Endodermal cell (in vitro differentiated cells): ENCODE measurements at places on chromosomes 16 and 17. TPM values are rescaled to one million over a fixed set of nuclear protein-coding genes. Genes with fewer than 3 reads are reported as not detected.

Gene CHRNB1
- total RNA-seq = 8.7 and 10.3 TPM in 2 replicates

DNA sequence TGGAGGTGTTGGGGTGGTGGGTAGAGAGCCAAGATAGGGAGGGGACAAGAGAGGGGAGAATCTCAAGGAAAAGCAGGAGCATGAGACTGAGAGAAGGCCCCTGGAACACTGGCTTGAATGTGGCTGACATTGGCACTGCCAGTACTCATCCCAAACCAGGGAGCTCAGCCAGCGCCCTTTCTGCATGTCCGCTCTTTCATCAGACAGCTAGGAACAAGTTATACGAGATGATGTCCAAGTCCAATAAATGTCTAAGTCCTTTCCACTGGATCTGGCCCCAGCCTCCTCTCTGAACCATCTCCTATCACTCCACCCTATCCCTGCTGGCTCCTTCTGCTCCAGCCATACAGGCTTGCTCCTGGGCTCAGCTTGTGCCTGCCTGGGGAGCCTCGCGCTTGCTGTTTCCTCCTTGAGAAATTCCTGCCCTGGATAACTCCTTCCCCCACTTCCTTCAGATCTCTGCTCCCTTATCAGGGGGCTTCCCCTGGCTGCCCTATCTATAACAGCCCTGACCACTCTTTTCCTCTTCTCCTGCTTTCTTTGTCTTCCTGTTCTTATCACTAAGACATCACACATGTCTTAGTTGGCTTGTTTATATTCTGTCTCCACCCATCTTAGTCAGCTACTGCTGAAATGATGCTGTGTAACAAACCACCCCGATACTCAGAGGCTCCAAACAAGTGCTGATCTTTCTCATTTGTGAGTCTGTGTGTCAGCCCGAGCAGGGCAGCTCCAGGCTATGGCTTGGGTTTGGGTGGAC is 37.1 kb upstream of the MEOX1 start:
- peak overlapping the region; percentile 0 for H3K4me3 ChIP-seq
- no peak for DNase-seq

Gene LITAF
- total RNA-seq = 34.6 and 36.6 TPM in 2 replicates

Gene PPP1R1B
- 2.1 and 2.3 TPM in 2 replicates for total RNA-seq

Gene PYDC1
- total RNA-seq = 0.84 TPM in 1 of 3 replicates, not detected in the others

- peaks cover 17% of the 10 kb centered on the region for H3K4me1 ChIP-seq
- DNase-seq = no peak
- H3K27ac ChIP-seq = no peak overlapping the region
- H3K27me3 ChIP-seq = no peaks in the 10 kb centered on the region
- H3K36me3 ChIP-seq = no peaks in the 10 kb centered on the region
Measured at GRCh38 chr17:13925579-13925978, 143.7 kb upstream of the COX10 start.

Gene CA7
- total RNA-seq = 0.61 TPM in 1 of 3 replicates, not detected in the others

GRCh38 chr17:50423553-50424159 is 2.4 kb upstream of the ACSF2 start:
- H3K27me3 ChIP-seq = no peaks in the 10 kb centered on the region
- H3K36me3 ChIP-seq = no peaks in the 10 kb centered on the region
- no peak overlapping the region for H3K4me3 ChIP-seq
- no peak for DNase-seq

GRCh38 chr16:58499615-58500351 is at the start of gene NDRG4:
TSS of gene NDRG4 (plus strand) at chr16:58500143. CDS start at chr16:58500249, 106 bp downstream.
- peak; percentile 96 for DNase-seq
- peak within 1 kb of the TSS; percentile 82 for H3K27ac ChIP-seq
- peak within 1 kb of the TSS; percentile 74 for H3K4me3 ChIP-seq
- H3K4me1 ChIP-seq = peaks cover 12% of the 10 kb centered on the region
- H3K27me3 ChIP-seq = no peaks in the 10 kb centered on the region
- peaks cover 20% of the 10 kb centered on the region for H3K36me3 ChIP-seq

DNA sequence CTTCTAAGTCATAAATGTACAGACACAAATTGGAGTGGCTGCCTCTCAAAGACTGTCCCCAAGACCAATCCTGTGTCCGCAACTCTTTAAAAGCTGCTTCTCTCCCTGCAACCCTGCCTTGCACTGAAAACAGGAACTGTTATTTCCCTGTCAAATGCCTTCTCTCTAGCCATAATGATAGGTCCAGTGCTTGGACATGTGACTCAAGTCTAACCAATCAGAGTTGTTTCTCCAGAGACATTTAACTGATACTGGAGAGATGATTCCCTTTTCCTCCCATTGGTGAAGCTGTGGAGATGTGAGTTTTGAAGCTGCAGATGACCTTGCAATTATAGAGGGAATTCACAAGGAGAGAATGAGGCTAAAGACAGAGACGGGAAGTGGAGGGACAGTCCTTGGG is 253.3 kb upstream of the CDH5 start:
- no peaks in the 10 kb centered on the region for H3K36me3 ChIP-seq
- peaks cover 2% of the 10 kb centered on the region for H3K4me1 ChIP-seq
- no peaks in the 10 kb centered on the region for H3K27me3 ChIP-seq

Gene GP2
- not detected in 3 replicates for total RNA-seq

Gene TUBB3
- total RNA-seq = 140 and 169 TPM in 2 replicates

GRCh38 chr17:34589120-34589965 is 10.0 kb downstream of the TMEM132E start:
- H3K4me1 ChIP-seq = no peaks in the 10 kb centered on the region
- no peak for DNase-seq
- no peaks in the 10 kb centered on the region for H3K36me3 ChIP-seq
- peaks cover 83% of the 10 kb centered on the region for H3K27me3 ChIP-seq

Gene CD300LF
- not detected in 3 replicates for total RNA-seq

GRCh38 chr16:16075488-16076422 is 126.3 kb downstream of the ABCC1 start:
- H3K27ac ChIP-seq = no peak overlapping the region
- no peak for DNase-seq

GRCh38 chr16:83070416-83071209 is 443.8 kb downstream of the CDH13 start:
- no peaks in the 10 kb centered on the region for H3K4me1 ChIP-seq
- H3K27me3 ChIP-seq = no peaks in the 10 kb centered on the region
- no peaks in the 10 kb centered on the region for H3K36me3 ChIP-seq
- H3K27ac ChIP-seq = no peak overlapping the region
- no peak overlapping the region for H3K4me3 ChIP-seq

DNA sequence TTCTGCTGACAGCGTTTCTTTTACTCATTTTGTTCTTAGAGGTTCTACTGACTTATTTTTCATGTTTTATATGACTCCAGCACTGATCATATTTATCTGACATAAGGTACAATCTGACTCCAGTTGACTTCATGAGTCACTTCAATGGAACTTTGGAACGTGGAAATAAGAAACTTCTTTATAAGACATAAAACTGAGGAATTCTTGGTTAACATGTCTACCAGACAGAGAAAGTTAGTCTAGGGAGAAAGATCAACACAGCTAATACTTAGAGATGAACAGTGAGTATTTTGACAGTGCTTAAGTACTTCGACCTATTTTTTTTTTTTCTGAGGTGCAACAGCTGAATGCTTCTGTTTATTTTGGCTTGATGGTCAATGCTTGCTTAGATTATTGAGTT is 679.5 kb downstream of the KCNJ2 start:
- no peak overlapping the region for H3K27ac ChIP-seq
- H3K36me3 ChIP-seq = no peaks in the 10 kb centered on the region
- H3K4me1 ChIP-seq = no peaks in the 10 kb centered on the region
- no peak for DNase-seq
- H3K27me3 ChIP-seq = no peaks in the 10 kb centered on the region
- no peak overlapping the region for H3K4me3 ChIP-seq

Gene PRR29
- 2.1 and 3.3 TPM in 2 replicates for total RNA-seq

GRCh38 chr16:58462499-58462996 is 37.4 kb upstream of the NDRG4 start:
- H3K36me3 ChIP-seq = no peaks in the 10 kb centered on the region
- no peaks in the 10 kb centered on the region for H3K4me1 ChIP-seq
- no peak overlapping the region for H3K4me3 ChIP-seq
- peaks cover 16% of the 10 kb centered on the region for H3K27me3 ChIP-seq

Gene DOC2A
- 5.6 to 6.2 TPM (median 6.0 TPM) in 3 replicates for total RNA-seq

Gene CMTM1
- total RNA-seq = 3.2 and 3.8 TPM in 2 replicates

Gene SDR42E1
- total RNA-seq = 0.15 TPM in 1 of 3 replicates, not detected in the others

GRCh38 chr17:39187152-39187830 is 10.2 kb downstream of the CACNB1 start:
- no peaks in the 10 kb centered on the region for H3K27me3 ChIP-seq
- no peaks in the 10 kb centered on the region for H3K4me1 ChIP-seq
- no peak overlapping the region for H3K4me3 ChIP-seq
- no peak overlapping the region for H3K27ac ChIP-seq
- DNase-seq = no peak

DNA sequence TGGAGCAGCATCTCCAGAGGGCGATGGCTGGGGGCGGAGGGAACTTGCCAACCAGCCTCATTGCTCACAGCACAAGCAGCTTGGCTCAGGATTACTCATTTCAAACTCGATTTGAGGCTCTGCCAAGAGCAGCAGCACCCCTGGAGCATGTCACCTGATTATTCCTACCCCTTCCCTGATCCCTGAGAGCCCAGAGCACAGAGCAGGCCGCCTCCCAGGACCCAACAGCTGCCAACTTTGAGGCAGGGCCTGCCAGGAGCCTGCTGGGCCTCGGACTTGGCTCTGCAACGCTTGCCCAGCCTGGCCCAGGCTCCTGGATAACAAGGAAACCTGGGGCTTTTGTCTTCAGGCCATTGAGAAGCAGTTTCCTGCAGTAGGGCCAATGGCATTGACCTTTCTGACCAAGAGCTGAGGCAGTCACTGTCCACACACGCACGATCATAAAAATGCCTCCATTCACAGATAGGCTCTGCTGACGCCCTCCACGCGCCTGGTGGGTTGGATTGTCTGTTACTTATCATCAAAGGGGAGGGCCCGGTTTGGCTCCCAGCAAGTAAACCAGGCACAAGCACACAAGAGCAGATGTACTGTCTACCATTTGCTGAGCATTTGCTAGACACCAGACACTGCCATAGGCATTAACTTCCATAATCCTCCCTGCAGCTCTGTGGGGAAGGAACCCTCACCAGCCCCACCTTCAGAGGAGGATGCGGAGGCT is 406.6 kb upstream of the EEF2KMT start:
- DNase-seq = no peak
- peaks cover 2% of the 10 kb centered on the region for H3K4me1 ChIP-seq
- no peak overlapping the region for H3K27ac ChIP-seq
- H3K27me3 ChIP-seq = peaks cover 7% of the 10 kb centered on the region
- no peaks in the 10 kb centered on the region for H3K36me3 ChIP-seq

Gene EVPL
- 0.20 to 0.42 TPM (median 0.31 TPM) in 3 replicates for total RNA-seq

Gene FADS6
- 2.8 and 4.7 TPM in 2 replicates for total RNA-seq

- H3K4me3 ChIP-seq = no peak overlapping the region
- peak; percentile 57 for DNase-seq
- H3K4me1 ChIP-seq = peaks cover 5% of the 10 kb centered on the region
- peak overlapping the region; percentile 89 for H3K27ac ChIP-seq
- no peaks in the 10 kb centered on the region for H3K36me3 ChIP-seq
Measured at GRCh38 chr17:32276171-32276601, 10.6 kb downstream of the RHBDL3 start.

DNA sequence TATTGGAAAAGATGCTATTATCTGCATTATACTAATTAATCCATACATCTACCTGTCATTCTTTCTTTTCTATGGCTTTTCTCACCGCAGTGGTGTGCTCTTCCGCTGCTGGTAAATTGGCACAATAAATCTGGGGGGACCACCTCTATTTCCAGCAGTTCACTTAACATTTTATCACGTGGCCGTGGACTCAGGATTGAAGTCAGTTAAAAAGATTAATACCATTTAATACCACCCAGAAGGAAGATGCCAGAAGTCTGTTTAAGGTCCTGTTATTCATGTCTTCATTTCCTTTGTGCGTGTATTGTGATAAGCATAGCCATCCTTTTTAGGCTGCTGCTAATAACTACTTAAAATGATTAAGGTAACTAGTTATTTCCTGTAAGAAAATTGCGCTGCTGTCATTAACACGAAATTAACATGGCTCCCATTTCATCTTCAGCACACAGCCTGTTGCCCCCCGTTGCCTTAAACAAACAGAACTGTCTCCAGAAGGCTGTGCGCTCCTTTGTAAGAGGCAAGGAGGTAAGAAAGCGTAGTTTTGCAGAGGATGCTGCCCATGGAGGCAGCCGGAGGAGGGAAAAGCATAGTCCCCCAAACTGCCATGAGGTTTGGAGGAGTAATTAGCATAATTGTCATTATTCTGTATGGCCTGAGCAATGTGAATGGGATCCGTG is 414.4 kb downstream of the UTP18 start:
- no peak overlapping the region for H3K4me3 ChIP-seq
- H3K4me1 ChIP-seq = no peaks in the 10 kb centered on the region
- no peak for DNase-seq
- H3K36me3 ChIP-seq = no peaks in the 10 kb centered on the region
- no peak overlapping the region for H3K27ac ChIP-seq

- H3K4me1 ChIP-seq = peaks cover 6% of the 10 kb centered on the region
- H3K4me3 ChIP-seq = no peak overlapping the region
- no peak overlapping the region for H3K27ac ChIP-seq
- H3K36me3 ChIP-seq = no peaks in the 10 kb centered on the region
- DNase-seq = peak; percentile 40
Measured at GRCh38 chr17:61253937-61254574, 145.6 kb upstream of the TBX2 start.

GRCh38 chr16:71631776-71632175 is 5.8 kb downstream of the MARVELD3 start:
- H3K4me1 ChIP-seq = no peaks in the 10 kb centered on the region
- no peak overlapping the region for H3K4me3 ChIP-seq
- DNase-seq = no peak
- no peaks in the 10 kb centered on the region for H3K36me3 ChIP-seq
- H3K27ac ChIP-seq = no peak overlapping the region

- H3K4me3 ChIP-seq = no peak overlapping the region
- no peaks in the 10 kb centered on the region for H3K36me3 ChIP-seq
- H3K27ac ChIP-seq = peak overlapping the region; percentile 38
Measured at GRCh38 chr17:44536090-44536953, 21.0 kb upstream of the FZD2 start.

- DNase-seq = no peak
- H3K36me3 ChIP-seq = no peaks in the 10 kb centered on the region
- H3K4me3 ChIP-seq = no peak overlapping the region
- no peaks in the 10 kb centered on the region for H3K27me3 ChIP-seq
- no peak overlapping the region for H3K27ac ChIP-seq
Measured at GRCh38 chr16:12459391-12460063, 344.2 kb downstream of the CPPED1 start.

DNA sequence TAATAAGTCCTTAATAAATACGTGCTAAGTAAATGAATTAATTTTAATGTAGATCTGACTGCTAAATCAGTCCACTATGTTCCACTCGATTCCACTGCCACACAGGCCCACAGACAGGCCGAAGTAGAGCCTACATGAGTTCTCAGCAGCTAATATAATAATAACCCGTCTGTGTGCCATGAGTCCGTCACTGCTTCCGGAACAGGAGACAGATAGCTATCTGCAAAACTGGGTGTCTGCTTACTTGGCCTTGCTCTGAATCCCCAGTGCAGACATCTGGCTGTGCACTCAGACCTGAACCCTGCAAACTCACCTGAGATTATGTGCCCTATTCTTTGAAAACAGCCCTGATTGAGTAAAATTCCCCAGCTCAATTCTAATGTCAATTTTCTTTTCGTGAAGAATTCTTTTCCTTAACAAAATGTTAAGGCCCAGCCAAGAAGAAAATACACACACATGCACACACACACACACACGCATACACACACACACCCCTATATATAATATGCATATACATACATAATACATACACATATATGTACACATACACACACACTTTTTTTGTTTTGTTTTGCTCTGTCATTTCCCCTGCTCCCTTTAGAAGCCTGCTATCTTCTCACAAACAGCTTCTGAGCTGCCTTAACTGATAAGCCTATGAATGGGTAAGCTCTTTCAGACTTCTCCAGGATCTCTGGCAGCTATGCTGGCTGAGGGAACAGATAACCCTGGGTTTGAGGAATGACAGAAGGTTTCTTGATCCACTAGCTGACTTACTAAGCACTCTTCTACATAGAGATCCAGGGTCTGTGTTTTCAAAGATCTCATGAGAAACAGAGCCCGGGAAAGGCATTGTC is 39.8 kb upstream of the TOM1L1 start:
- H3K27ac ChIP-seq = no peak overlapping the region
- peak overlapping the region; percentile 61 for H3K4me3 ChIP-seq
- no peaks in the 10 kb centered on the region for H3K36me3 ChIP-seq
- H3K4me1 ChIP-seq = peaks cover 16% of the 10 kb centered on the region
- peak; percentile 63 for DNase-seq
- no peaks in the 10 kb centered on the region for H3K27me3 ChIP-seq
